Uterus (tissue), 4 donors: ENCODE measurements at places on chromosomes 12 and 14. TPM values are rescaled to one million over a fixed set of nuclear protein-coding genes. Genes with fewer than 3 reads are reported as not detected.

DNA sequence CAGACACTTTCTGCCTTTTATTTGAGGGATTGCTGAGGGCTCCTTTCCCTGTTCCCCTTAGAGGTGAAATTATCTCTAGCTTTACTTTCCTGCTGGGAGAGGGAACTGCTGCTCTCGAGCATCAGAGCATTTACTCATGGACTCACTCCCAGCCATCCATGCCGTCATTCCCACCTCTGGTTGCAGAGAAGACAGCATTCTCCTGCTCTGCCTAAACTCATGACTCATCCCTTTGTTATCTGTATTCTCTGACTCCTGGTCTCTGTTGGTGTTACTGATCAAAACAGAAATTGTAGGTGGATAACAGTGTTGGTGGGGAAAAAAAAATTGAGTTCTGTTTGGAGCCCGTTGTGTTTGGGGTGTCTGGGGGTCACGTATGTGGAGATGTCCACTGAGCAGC is 159.3 kb downstream of the TTC8 start:
- H3K4me1 ChIP-seq = no peaks in the 10 kb centered on the region
- no peak for DNase-seq
- H3K36me3 ChIP-seq = no peaks in the 10 kb centered on the region
- H3K27ac ChIP-seq = no peak overlapping the region
- H3K27me3 ChIP-seq = no peaks in the 10 kb centered on the region
- H3K4me3 ChIP-seq = no peak overlapping the region

DNA sequence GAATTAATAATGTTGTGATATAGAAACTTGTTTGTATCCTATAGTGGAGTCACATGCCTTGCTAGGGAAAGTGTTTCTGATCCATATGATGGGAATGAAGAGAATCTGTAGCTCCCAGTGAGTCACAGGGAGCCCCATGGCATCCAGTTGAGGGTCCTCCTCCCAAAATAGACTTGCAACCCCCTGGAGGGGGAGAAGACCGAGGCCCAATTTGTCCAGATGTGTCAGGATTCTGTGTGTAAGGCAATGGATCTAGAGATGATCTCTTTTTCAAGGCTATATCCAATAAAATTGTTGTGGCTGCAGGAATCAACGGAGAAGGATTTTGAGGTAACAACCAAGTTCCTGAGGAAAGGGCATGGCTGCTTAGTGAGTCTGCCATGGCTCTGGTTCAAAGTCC is 121.8 kb downstream of the BCL11B start:
- no peak for DNase-seq
- H3K4me3 ChIP-seq = no peak overlapping the region
- H3K27me3 ChIP-seq = no peaks in the 10 kb centered on the region
- no peak overlapping the region for H3K27ac ChIP-seq
- H3K36me3 ChIP-seq = no peaks in the 10 kb centered on the region

GRCh38 chr14:72523424-72524294 is 370.2 kb downstream of the DPF3 start:
- no peak overlapping the region for H3K4me3 ChIP-seq
- H3K4me1 ChIP-seq = no peaks in the 10 kb centered on the region
- DNase-seq = no peak
- H3K27ac ChIP-seq = no peak overlapping the region

DNA sequence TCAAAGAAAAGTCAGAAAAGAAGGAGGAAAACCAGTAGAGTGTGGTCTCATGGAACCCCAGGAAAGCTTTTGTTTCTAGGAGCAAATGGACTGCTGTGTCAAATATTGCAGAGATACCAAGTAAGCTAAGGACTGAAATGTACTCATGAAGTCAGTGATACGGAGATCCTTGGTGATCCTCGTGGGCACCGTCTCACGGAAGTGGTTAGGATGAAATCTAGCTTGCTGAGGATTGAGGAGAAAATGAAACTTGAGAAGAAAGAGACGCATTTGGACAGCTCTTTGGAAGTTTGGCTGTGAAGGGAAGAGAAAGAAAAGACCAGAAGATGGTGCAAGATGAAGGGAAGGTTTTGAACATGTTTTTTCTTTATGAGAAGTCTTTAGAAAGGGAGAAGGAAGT is 104.0 kb upstream of the CCND2 start:
- no peaks in the 10 kb centered on the region for H3K36me3 ChIP-seq
- no peak overlapping the region for H3K4me3 ChIP-seq

- no peaks in the 10 kb centered on the region for H3K36me3 ChIP-seq
- no peak overlapping the region for H3K27ac ChIP-seq
- no peaks in the 10 kb centered on the region for H3K27me3 ChIP-seq
- no peak for DNase-seq
Measured at GRCh38 chr14:52834440-52834842, 43.0 kb upstream of the GNPNAT1 start.

DNA sequence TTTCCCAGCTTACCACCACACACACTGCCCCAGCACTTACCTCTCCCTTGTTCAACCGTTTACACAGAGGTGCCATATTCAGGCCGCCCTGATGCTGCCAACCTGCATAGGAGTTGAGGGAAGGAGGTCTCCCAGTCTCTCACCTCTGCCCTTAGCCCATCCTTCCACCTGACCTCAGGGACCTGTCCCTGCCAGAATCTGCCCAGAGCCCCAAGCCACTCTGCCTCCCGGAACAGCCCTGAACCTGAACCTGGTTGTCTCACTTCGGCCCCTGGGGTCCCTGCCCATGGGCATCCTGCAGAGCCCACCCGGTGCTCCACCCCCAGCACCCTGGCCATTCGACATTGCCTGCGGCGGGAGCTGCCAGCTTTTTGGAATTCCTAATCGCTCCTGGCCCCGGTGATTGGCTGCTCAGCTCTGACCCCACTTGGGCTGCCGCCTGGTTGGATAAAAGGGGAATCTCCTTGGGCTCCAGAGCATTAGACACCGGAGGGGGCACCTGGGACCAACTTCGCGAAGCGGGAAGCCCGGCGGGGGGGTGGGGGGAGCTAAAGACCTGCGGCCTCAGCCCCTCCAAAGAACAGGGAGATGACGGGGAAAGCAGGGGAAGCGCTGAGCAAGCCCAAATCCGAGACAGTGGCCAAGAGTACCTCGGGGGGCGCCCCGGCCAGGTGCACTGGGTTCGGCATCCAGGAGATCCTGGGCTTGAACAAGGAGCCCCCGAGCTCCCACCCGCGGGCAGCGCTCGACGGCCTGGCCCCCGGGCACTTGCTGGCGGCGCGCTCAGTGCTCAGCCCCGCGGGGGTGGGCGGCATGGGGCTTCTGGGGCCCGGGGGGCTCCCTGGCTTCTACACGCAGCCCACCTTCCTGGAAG is at the start of gene VSX2:
TSS of gene VSX2 (plus strand) at position 476 of the 874 bp plus-strand sequence. CDS start at position 589, 113 bp downstream.
- no peaks in the 10 kb centered on the region for H3K36me3 ChIP-seq
- no peaks in the 10 kb centered on the region for H3K4me1 ChIP-seq
- H3K27ac ChIP-seq = no peak within 1 kb of the TSS
- DNase-seq = no peak

GRCh38 chr12:109497675-109498074 is 20.2 kb downstream of the UBE3B start:
- no peaks in the 10 kb centered on the region for H3K27me3 ChIP-seq
- no peaks in the 10 kb centered on the region for H3K36me3 ChIP-seq
- no peak for DNase-seq
- no peak overlapping the region for H3K27ac ChIP-seq

The SYNDIG1L gene
- total RNA-seq = 0.30 TPM

The KRT75 gene
- not detected for total RNA-seq

The TEX52 gene
- total RNA-seq = not detected
